ENCODE measurements at places on chromosomes 11 and 22.

DNA sequence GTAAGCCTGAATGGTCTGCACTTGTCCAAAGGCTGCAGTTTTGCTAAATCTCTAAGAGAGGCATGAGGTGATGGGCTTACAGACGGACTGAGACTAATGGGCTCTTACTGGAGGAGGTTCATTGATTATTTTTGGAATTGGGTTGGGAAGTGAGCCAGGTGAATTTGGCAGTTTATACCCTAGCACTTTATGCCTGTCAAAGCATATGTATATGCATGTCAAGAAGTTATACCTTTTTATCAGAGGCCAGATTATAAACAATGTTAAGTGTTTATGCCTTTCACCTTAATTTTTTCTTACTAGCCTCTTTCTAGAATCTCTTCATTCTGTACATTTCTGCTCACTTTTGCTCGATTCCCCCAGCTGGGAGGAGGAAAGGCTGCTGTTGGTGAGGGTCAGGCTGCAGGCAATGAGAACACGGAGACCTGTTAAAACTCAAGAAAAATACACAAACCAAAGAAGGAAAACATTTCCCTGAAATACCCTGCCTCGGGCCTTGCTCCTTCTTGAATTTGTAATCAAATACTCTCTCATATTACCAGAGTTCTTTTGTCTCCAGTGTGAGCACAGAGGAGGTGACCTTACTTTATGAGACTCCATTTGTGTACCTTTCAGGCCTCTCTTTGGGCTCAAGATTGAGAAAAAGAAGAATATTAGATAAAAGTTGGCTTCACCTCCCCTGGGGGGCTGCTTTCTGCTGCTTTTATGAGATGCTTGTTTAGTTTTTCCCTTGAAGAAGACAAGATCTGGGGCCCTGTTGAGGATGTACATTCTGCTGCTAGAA, 19.6 kb downstream of the NAT10 start:
- no peak for DNase-seq

DNA sequence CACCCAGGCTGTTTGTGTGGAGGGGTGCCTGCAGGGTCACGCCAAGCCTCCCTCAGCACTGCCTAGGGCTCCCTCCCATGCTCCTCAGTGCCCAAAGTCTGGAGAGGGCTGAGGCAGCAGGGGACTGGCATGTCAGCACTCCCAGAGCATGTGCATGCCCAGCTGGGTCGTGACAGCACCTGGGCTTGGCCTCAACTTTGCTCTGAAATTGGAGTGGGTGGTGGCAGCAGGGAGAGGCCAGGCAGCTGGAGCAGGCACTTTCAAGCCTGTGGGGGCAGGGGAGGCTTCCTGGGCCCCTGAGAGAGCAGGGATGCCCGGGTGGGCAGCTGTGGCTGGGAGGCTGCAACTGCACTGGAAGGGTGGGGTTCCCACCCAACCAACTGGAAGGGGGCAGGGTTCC, 35.6 kb upstream of the DDX10 start:
- DNase-seq = no peak

GRCh38 chr22:46360891-46361290, 25.4 kb downstream of the TRMU start:
- no peak for DNase-seq

GRCh38 chr11:96222102-96222501, 120.9 kb downstream of the MAML2 start:
- DNase-seq = no peak

DNA sequence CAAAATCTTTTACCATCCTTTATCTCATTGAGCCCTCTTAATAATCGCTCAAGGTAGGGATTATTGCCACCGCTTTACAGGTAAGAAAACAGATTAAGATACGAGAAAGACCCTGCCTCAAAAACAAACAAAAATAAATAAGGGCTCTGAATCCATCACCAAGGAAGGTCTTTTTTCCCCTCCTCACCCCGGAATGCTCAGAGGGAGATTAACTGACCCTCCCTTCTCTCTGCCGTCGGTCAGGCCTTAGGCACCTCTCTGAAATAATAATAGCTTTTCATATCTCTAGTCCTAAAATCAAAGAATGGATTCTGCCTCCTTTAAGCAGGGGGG, 620 bp upstream of the ATG2A start:
- no peak for DNase-seq

DNA sequence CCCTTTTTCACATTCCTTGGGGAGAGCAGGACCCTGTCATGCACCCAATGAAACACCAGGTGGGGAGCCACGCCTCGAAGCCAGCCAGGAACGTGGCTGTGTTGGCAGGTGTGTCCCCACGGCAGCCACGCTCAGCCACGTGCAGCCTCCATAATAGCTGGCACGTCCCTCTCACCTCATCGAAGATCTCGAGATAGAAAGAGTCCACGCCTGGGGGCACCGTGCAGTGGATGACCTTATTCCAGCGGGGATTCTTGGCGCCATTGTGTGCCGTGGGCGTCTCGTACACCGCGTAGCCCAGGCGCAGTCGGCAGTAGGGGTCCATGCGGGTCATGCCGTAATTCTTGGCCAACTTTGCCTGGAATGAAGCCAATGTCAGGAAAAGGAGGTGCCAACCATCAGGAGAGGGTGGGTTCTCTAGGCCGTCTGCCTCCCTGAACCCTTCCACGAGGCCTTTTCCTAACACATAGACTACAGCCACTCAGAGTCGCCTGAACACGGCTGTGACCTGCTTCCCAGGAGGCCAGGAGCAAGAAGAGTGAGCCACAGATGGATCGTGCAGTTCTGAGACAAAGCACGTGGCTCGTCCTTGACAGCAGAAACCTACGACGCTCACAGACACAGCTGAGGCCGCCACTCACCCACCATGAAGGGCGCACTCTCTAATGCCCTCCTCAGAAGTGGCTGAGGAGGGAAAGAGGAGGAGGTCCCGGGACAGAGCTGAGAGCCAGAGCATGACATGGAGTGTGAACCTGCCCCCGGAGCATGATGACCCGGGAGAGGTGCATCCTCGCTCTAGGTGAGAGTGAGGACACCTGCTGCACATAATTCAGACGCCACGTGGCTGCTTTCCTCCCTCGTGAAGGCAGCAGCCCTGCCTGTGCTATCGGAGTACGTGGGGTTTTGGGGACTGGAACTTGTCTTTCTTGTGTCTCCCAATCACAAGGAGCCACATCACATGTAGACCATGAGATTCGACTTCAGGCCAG, 19.1 kb downstream of the TOLLIP start:
- no peak for DNase-seq

DNA sequence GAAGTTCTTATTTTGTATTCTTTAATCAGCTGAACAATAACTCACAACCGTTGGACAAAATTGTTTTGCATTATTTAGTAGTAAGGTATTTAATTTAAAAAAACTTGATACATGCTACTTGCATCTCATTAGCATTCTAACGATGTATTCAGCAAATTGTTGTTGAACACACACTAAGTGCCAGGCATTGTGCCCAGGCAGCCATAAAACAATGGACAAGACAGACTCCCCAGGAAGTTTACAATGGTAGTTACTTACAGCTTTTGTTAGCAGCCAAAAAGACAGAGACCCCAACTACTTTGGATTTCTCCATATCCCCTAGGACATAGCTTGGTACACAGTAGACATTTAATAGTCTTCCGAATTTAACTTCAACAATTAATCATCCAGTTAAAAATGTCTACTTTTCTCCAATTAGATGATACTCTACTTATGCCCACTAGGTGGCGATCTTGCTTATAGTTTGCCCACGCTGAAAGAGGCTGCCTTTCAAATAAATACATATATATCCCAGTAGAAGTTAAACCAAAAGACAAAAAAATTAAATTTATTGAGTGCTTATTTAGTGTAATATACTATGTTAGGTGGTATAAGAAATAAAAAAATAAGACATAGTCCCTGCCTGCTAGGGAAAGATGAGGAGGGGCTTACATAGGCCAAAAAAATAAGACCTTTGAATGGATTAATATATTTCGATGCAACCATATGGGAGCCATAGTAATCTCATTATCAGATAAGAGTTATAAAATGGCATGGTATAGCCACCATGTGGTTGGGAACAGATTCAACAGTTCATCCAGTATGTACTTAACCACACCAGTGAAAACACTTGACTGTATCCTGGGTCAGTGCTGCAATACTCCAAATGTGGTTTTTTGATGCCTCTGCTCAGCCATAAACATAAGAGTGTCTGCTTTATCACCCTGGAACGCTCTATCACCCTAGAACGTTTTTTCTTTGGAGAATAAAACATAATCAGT, 2.0 kb upstream of the FJX1 start:
- DNase-seq = no peak

DNA sequence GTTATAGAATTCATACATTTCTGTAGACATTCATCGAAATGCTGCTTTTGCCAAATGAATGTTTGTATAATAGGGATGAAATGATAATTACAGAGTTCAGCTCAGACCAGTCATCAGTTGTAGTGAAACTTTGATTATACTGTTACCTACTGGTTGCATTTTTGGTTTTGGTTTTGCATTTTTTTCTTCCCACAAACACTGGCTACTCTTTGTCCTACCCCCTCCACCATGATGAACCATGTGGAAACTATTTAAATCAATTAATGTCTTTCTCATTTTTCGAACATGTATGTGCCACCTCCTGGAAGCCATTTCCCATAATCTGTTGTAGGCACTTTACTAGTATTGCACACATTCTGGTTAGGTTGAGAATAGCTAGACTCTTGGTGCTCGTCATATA, 75.3 kb upstream of the MTNR1B start:
- no peak for DNase-seq

DNA sequence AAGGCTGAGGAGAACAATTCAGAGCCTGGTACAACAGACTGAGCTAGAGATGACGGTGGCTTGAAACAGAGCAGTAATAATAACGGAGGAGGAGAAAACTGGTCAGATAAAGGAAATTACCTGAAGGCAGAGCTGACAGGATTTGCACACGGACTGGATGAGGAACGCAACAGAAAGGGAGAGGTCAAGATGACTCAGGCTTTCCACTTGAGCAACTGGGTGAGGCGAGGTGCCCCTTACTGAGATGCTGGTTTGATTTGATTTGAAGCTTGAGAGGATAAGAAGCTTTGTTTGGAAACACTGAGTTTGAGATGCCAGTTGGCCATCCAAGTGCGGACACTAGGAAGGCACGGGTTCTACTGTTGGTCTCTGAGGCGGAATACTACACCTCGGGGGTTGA, 35.4 kb upstream of the NRIP3 start:
- no peak for DNase-seq

- DNase-seq = no peak
Observed at GRCh38 chr22:49799431-49800075, 28.1 kb downstream of the BRD1 start.

DNA sequence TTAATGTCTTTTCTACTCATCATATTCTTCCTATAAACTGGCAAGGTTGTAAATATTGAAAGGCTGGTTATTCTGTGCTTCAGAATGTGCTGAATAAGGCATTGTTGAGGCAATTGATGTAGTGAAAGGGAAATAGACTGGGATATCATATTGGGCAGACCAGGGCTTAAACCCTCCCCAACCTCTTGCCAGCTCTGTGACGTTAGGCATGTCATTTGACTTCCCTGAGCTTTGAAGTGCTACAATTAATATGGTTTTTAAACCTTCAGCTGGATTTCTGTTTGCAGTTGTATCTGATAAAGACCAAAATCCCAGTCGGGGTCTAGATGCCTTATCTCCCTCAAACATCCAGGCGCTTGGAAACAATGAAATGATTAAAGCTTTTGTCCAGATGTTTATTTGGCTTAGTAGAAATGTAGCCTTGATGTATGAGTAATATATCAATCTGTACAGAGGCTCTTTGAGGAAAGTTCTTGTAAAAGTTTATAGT, 208.1 kb downstream of the DBX1 start:
- DNase-seq = no peak

DNA sequence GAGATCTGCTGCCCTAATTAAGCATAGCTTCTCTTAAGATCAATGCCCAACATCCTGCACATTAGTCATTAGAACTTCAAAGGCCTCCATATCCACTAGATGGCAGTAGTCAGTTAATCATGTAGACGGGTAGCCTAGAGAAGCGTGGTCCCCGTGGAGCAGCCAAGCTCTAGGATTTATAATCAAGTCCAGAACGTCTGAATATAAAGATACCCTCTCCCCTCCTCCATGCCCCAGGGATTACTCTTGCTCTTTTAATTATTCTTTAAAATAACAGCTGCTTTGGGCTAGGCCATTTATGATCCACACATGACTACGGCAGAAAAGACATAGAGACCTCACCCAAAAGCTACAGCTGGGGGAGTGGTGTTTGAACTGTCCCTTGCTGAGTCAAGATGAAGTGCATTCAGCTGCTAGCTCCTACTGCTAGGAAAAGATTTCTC, 327.6 kb upstream of the PLET1 start:
- no peak for DNase-seq

GRCh38 chr11:119077839-119078238, 6.8 kb upstream of the HMBS start:
- no peak for DNase-seq

DNA sequence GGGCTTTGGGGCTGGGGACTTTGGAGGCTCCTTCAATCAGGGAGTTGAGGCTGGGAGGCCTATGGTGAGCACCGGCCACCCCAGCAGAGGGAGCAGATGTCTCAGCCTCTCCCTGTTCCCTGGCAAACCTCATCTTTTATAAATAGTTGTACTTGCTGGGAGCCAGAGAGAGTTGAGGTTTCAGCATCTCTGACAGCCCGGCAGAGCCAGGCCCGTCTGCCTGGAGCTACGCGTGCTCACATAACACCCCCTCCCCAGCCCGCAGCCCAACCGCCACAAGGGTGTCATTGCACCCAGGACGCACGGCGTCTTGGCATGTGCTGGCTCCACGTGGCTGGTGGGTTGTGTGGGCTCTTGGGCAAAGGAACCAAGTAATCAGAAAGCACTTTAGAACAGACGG, 127.1 kb downstream of the CHST1 start:
- DNase-seq = no peak

- DNase-seq = no peak
Observed at GRCh38 chr11:32143378-32143777, 52.5 kb downstream of the RCN1 start.

- no peak for DNase-seq
Observed at GRCh38 chr11:130728185-130729180, 187.8 kb downstream of the SNX19 start.

DNA sequence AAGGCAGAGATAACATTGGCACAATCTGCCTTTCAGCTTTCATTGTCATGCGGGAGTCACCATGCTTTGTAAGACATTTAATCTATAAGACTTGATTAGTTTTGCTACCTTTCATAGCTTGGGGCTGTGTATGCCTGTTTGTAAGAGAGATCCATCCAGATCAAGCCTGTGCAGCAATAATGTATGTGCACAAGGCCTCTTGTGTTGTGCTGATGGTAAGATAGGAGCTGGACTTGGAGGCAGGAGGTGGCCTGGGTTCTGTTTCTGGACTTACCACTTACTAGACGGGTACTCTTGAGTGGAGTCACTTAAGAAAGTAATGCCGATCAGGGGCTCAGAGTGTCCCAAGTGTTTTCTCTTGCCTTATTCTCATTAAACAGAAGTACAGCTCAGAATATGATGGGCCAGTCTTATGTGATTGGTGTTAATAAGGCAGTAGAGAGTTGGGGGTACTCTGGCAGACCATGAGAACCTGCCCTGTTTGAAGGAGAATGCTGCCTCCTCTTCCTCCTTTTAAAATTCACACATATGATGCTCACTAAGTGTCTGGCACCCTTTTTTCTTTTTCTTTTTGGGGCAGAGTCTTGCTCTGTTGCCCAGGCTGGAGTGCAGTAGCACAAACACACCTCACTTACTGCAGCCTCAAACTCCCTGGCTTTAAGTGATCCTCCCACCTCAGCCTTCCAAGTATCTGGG, 30.9 kb downstream of the PTPRJ start:
- DNase-seq = no peak

- DNase-seq = no peak
Observed at GRCh38 chr11:120929664-120930154, 94.2 kb upstream of the TBCEL start.

Measured in activated CD4-positive, CD25-positive, alpha-beta regulatory T cell (primary cell).